Activated CD4-positive, alpha-beta T cell treated with anti-CD3 and anti-CD28 coated beads for 36 hours (primary cell): ENCODE measurements at places on chromosomes 2 and 18.

GRCh38 chr2:40642237-40642636, 190.3 kb upstream of the SLC8A1 start:
- DNase-seq = no peak

DNA sequence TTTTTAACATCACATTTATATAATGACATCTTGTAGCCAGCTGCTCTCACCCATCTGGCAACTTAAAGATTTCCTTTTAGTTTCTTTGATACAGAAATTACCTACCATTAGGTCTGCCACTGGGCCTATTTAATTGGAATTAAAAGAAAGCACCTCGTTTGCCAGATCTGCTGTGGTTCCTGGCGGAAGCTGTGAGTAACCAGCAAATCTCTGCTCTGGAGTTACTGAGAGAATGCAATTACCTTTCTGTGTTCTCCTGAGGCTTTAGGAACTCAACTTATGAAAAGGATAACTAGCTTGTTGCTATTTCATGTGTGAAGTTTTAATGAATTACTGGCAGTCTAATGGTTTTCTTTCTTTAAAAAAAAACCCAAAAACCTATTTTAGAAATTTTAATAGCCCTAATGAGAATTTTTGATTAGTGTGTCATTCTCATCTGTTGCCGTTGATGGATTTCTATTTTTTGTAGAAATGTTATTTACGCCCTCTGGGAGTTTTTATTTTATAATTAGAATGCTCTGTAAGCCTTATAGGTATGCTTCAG, 69.7 kb upstream of the LYPD6B start:
- DNase-seq = no peak

DNA sequence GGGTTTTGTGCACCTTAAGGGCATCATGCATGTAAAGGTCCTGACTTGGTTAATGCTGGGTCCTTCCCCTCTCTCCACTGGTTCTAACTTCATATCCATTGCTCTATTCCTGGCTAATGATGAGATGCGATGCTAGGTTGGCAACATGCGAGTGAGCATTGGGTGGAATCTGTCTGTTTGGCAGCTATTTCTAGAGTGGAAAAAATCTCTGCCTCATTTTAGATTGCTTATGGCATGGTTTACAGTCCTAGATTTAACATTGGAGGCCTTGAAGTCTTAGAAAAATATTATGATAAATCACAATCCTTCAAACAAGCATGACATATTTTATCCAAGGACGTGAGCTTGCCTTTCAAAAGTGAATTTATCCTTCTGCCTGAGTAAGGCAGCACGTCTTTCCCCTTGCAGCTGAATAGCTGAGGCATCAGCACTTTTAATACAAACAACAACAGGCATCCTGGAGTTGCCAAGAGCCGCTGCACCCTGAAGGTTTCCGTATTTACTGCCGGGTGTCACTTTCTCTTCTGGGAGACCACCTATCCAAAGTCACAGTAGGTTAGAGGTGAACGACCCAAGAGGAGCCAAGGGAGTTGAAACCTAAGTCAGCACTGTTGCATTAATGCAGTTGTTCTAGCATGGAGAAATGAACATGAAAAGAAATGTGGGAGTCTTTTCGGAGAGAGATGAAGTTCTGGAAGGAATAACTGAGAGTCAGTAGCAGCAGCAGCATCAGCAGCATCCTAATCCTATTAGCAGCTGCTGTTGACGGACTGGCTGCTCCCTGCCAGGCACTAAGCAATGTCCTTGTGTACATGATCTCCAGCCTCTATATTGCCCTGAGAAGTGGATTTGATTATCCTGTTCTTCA, 78.4 kb downstream of the MAPK4 start:
- no peak for DNase-seq

GRCh38 chr2:66840321-66841002, 405.5 kb downstream of the MEIS1 start:
- no peak for DNase-seq

DNA sequence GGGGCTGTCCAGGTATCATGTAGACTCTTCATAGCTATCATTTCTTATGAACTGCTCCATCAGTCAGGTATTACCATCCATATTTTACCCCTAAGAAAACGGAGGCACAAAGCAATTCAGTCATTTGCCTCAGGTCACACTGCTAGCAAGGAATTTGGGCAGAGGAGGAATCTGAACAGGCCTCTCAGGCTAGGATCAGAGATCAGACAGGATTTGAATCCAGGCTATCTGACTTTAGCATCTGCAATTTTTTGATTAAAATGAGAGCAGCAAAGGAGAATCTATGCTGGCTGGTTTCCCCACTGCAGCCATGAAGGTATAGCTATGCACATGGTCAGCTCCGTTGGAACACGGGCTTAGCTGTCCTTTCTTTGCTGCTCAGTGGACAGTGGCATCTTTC, 60.1 kb downstream of the TACR1 start:
- DNase-seq = no peak

- no peak for DNase-seq
Observed at GRCh38 chr2:215811409-215812345, 201.7 kb downstream of the MREG start.

- peak; percentile 14 for DNase-seq
Observed at GRCh38 chr2:222671259-222672067, at the start of gene MOGAT1. Gene MOGAT1 (plus strand): TSS chr2:222671658. CDS start chr2:222671786, 128 bp downstream.

DNA sequence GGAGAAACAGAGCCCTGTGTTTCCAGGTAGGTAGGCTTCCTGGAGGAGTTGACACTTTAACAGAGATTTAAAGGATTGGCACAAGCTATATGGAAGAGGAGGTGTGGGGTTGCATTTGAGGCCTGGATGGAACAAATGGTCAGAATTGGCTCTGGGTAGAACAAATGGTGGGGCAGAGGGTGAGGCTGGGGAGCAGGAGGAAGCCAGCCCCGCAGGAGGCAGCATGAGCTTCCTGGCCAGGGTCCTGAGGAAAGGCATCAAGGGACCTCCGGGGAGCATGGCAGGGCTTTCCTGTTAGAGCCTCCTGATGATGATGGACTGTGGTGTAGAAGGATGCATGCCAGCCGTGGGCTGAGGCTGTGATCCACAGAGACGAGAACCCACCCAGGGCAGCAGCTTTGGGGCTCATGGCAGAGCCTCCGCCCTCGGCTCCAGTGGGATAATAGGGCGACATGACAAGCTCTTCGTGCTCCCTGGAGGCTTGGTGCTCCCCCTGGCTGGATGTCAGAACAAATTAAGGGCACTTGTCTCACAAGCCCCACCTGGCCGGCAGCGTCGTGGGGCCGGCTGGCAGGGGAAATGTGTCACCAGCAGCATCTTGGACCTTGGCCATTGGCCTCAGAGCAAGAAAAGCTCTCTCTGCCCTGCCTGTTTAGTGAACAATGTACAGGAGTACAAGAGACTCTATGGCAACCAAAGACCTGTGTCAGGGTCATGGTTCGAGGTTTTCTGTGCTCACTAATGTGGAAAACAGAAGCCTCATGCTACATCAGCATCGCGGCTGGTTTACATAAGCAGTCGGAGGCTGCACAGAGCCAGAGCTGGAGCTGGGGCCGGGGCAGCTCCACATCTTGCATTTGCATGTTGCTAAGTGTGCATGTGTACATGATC, 153.5 kb downstream of the MYCN start:
- DNase-seq = no peak

GRCh38 chr2:2941205-2941604, 436.4 kb downstream of the EIPR1 start:
- no peak for DNase-seq

DNA sequence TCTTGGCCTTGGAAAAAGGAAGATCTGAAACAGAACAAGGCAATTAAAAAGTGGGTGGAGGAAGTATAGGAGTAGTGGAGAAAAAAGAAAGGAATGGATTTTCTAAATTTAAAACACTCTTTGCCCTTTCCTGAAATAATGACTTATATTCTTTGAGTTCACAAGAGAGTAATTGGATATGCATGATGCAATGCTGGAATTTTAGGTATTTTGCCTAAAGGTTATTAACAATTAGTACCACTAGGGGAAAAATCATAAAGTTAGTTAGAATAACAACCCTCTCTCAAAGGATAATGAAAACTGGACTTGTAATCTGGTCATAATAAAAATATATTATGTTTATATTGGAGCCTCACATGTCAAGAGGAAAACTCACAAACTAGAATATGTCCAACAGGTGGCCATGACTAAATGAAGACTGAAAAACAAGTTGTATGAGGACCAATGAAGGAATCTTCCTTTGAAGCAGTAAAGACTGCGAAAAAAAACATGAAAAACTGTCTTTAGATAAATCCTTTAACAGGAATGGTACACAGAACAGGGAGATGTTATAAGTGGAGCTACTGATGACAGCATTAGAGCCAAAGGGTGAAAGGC, 281.8 kb downstream of the NCKAP5 start:
- DNase-seq = no peak

- DNase-seq = no peak
Observed at GRCh38 chr2:222445227-222445626, 20.9 kb downstream of the SGPP2 start.

DNA sequence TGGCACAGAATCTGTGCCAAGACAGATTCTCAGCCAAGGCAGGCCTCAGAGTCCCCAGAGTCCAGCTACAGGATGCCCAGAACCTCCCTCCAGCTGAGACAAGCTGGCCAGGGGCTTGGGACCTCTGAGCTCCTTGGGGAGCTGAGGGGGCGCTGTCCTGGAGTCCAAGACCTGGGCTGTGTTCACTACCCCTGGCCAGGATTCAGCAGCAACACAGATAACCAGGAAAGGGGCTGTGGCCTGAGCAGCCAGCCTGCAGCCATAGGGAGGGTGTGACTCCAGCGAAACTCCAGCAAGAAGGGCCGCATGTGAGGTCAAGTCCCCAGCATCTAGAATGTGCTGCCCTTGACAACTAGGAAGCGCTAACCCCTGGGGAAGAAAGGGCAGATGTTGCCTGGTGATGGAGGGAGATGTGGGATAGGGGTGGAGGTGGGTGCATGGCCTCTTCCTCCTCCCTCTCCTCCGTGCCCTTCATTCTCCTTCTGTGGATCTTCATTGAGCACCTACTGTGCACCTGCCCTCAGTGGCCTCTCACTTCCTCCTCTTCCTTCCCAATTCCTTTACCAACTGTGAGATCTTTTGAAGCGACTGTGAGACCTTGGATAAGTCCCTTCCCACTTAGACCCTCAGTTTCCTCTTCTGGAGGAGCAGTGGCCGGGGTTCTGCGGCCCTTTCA, 7.7 kb upstream of the ARID5A start:
- DNase-seq = no peak

DNA sequence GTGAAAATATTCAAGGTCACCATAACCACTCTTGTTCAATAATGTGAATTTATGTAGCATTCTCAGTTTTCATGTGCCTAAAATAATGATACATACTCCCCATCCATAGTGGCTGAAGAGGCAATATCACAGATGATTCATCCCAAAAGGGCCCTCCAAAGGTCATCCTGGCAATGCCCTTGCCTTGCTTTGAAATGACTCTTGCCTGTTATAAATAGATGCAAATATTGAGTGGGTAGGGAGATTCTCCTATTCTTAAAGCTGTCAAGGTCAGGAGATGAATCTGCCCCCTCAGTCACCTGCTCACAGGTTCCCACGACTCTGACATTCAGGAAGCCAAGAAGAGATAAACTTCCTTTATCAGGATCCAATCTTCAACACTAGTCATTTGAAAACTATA, 490.5 kb downstream of the TNS1 start:
- DNase-seq = no peak

- DNase-seq = no peak
Observed at GRCh38 chr2:217079165-217079564, 219.3 kb upstream of the TNP1 start.

DNA sequence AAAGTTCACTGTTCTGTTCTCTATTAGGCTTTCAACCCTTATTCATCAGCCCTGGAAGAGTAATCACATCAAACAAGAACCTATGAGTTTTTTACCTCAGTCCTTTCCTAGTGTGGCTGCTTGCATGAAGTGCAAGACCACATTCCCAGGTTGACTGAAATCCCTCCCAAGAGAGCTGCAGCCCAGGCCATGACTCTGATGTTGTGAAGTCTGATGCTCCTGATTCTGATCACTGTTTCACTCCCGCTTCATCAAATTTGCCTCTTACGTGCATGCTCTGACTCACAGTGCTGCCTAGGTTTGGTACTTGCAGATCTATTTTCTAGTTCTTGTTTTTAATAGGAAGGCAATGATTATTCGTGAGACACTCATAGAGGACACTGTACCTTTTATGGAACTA, 58.2 kb upstream of the DSEL start:
- peak; percentile 11 for DNase-seq

DNA sequence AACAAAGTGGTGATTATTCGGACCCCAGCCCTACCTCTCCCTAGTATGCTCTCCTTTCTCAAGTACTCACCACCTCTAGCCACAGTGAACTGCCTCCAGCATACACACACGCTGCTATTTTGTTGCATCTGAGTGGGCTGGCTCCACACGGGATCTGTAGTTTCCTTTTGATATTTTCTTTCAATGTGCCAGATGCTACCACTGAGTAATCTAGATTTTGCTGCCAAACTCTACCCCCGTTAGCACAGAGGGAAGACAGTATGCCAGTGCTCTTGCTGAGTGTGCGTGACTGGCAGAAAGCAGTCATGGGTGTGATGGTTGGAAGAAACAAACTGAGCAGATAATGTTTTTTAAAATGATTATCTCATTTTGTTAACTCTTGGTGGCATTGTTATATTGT, 11.6 kb downstream of the CFLAR start:
- peak; percentile 75 for DNase-seq

- no peak for DNase-seq
Observed at GRCh38 chr2:19649142-19649541, 252.6 kb downstream of the TTC32 start.

DNA sequence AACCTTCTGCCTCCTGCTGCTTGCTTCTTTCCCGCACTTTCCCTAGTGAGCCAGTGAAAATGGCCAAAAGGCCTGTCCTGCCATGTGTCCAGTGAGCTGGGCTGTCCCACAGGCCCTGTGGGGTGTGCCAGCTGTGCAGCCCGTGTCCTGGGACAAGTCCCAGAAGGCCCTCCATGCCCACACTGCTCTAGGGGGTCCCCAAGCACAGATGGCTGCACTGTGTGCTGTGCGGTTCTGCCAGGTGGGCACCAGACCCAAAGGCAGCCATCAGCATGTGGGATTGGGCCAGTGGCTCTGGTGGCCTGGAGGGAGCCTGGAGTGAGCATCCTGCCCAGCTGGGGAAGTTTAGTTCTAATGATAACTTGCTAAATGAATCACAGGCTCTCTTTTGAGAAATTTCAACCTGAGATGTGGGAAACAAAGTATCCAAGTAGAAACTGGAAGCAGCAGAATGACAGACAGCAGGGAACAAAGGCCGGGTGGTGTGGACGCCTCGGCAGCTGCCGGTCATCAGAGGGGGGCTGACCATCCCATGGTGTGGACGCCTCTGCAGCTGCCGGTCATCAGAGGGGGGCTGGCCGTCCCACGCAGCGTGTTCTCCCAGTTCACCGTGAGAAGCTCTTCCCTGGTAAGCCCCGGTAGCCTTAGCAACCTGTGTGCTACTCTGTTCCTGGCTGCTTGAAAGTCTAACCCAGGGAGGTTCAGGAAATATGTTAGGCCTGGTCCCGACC, 9.9 kb upstream of the CNDP2 start:
- no peak for DNase-seq

- no peak for DNase-seq
Observed at GRCh38 chr2:142423603-142424002, 292.8 kb upstream of the LRP1B start.

DNA sequence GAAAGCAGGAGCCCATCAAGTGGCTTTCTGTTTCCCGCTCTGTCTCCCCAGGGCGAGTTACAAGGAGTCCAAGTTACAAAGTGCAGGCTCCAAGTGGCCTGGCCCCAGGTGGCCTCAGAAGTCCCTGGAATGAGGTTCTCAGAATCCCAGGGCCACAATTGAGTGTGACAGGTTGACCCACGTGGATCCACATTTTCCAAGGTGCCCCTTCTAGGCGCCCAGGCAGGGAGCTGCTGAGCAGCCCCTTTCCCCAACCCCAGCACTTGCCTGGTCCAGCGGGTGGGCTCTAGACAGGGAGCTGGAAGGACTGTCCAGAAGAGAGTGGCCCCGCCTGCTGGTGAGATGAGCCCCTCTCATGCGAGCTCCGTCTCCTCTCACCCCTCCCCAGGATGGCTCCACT, 253.4 kb downstream of the CYP26B1 start:
- DNase-seq = no peak
